ENCODE measurements at places on chromosomes 13 and 19.

GRCh38 chr13:71210861-71211260, 656.1 kb downstream of the DACH1 start:
- DNase-seq = no peak

GRCh38 chr19:15397236-15397635, 17.6 kb upstream of the AKAP8 start:
- no peak for DNase-seq

DNA sequence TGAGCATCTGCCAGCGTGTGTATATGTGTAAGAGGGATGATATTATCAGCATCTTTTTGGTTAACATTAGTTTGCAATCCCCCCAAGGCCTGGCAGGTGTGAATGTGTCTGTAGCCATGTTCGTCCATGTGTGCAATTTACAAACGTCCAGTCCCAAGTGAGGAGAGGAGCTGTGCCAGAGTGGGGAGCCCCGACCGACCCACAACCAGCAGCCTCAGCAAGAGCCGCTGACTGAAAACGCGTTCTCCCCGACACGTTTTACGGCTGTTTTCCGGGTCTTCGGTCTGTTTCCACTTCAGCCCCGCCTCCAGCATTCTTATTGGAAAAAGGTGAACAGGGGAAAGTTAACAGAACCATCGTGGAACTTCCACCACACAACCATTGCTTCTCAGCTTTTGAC, 119.1 kb upstream of the SOX1 start:
- no peak for DNase-seq

DNA sequence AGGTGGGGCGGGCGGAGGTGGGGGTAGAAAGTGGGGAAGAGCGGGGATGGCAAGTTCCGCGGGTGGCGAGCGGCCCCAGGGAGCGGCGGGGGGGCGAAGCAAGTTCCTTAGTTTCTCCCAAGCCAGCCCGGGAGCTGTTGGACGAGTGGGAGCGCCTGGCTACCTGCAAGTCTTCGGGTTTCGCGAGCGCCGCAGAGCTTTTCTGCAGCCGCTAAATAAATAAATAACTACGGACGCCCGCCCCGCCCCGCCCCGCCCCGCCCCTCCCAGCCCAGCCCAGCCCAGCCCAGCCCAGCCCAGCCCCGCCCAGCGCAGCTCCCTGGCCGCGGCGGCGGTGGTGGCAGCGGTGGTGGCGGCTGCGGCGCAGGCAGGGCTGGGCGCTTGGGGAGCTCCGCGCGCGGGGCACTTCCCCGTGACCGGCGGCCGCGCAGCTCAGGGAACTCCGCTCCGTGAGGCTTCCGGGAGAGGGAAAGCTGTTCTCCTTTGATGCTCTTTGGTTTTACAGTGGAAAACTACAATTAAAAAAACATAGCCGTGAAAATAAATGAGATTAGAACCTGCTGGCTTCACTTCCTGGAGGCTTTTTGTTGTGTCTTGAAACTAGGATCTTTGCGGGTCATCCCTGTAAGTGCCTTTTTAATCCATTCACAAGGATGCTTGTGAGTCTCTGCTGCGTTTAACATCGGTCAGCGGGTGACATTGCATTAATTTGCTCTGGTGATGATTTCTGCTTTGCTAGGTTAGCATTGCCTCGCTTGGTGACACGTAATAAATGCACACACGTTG, at the start of gene UBE2L5:
Gene UBE2L5 (plus strand): TSS at position 440 of the 786 bp plus-strand sequence. CDS start 5,498 bp downstream, outside the sequence.
- DNase-seq = peak; percentile 69

DNA sequence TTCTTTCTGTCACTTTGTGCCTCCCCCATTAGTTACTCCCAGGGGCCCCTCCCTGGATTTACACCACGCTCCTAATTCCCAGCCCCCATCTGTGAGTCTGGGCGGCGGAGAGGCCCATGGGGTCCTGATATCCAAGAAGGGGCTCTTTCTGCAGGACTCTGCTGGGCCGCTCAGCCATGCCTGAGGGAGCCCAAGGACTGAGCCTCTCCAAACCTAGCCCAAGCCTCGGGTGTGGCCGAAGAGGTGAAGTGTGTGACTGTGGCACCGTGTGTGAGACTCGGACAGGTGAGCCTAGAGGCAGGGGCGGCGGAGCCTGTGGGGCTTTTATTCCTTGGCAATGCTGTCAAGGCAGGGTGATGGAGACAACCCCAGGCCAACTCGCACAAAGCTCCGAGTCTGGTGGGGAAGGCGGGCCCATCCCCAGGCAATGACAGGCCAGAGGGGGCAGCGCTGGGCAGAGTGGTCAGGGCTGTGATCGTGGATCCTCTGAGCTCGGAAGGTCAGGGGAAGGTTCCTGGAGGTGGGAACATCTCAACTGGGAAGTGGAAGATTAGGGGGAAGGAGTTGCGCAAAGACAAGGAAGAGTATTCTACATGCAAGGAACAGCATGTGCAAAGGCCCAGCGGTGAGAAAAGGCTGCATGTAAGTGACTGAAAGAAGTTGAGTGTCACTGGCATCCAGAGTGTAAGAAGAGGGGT, 1.6 kb downstream of the PLEKHG2 start:
- DNase-seq = no peak

DNA sequence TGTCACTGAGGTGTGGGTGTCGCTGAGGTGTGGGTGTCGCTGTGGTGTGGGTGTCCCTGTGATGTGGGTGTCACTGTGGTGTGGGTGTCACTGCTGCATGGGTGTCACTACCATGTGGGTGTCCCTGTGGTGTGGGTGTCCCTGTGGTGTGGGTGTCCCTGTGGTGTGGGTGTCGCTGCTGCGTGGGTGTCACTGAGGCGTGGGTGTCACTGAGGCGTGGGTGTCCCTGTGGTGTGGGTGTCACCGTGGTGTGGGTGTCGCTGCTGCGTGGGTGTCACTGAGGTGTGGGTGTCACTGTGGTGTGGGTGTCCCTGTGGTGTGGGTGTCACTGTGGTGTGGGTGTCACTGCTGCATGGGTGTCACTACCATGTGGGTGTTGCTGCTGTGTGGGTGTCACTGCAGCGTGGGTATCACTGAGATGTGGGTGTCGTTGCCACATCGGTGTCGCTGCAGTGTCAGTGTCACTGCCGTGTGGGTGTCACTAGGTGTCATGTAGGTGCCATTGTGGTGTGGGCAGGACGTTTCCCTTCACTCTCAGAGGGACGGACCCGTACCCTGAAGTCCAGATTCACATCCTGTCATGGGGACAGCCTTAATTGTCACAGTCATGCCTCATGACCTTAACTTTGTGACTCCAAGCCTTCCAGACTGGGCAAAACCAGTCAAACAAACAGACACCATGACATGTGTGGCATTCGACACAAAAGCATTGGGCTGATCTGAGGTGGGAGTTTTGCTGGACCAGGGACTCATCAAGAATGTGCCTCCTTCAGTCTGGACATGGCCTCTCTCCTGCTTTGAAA, 12.7 kb upstream of the GAS6 start:
- no peak for DNase-seq

DNA sequence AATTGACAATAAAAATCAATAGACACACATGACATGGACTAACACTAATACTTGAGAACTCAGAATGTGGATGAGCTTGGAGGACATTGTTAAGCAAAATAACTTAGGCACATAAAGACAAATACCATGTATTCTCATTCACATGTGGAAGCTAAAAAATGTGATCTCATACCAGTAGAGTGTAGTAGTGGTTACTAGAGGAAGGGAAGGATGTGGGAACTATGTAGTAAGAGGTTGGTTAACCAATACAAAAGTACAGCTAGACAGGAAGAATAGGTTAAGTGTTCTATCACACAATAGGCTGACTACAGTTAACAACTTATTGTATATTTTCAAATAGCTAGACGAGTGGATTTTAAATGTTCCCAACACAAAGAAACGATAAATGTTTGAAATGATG, 415.8 kb upstream of the KLF12 start:
- peak; percentile 30 for DNase-seq

GRCh38 chr19:57171551-57172081, 4.3 kb upstream of the DUXA start:
- peak; percentile 42 for DNase-seq

- no peak for DNase-seq
These were observed 543.0 kb downstream of the IRS2 start for GRCh38 chr13:109243311-109243951.

DNA sequence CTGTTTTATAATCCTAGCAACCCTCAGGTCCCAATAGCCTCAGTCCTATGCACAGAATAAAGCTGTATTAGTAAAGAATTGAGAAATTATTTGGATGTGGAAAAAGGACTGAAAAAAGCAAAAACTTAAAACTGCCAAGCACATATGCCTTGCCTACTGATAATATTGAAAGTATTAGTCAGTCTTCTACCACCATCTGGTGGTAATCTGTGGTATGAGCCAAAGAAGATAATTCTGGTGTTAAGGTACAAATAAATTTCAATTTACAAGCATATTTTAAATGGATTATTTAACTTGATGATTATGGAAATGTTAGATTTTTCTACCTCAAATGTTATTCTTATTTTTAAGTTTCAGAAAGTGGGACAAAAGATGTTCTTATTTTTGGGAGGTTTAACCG, 460.3 kb upstream of the KLHL1 start:
- DNase-seq = no peak

DNA sequence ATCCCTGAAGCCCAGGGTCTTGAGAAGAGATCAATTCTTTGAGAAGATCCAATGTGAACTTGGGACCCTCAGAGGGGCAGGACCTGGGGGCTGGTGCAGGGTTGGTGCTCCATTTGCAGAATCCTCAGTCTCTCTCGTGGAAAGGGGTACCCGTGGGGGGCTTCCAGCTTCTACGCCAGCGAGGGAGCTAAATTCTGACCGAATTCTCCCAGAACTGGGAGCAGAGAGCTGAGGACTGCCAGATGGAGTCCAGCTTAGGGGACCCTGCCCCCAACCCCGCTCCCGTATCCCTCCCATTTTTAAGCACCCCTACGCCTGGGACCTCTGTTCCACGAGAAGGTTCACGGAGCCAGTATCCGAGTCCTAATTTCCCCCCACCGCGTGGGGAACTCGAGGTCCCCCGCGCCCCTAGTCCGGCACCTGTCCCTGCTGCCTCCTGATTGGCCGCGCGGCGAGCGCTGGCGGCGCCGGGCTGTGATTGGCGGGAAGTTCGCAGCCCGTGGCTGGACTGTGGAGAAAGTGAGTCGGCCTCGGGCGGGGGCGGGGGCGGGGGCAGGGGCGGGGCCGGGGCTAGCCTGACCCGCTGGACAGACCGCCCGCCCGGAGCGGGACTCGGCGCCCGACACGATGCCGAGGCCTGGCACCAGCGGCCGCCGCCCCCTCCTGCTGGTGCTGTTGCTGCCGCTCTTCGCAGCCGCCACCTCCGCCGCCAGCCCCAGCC, 4.4 kb upstream of the LTBP4 start:
- no peak for DNase-seq

DNA sequence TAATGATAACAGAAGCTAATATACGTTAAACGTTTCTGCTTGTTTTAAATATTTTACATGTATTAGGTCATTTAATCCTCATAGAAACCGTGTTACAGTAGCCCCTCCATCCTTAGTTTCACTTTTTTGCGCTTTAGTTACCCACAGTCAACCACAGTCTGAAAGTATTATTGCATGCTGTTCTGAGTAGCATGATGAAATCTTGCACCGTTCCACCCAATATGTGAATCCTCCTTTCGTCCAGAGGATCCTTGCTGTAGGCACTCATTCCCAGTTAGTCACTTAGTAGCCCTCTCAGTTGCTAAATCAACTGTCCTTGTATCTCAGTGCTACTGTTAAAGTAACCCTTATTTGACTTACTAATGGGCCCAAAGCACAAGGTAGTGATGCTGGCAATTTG, 257.8 kb downstream of the ENOX1 start:
- DNase-seq = no peak

DNA sequence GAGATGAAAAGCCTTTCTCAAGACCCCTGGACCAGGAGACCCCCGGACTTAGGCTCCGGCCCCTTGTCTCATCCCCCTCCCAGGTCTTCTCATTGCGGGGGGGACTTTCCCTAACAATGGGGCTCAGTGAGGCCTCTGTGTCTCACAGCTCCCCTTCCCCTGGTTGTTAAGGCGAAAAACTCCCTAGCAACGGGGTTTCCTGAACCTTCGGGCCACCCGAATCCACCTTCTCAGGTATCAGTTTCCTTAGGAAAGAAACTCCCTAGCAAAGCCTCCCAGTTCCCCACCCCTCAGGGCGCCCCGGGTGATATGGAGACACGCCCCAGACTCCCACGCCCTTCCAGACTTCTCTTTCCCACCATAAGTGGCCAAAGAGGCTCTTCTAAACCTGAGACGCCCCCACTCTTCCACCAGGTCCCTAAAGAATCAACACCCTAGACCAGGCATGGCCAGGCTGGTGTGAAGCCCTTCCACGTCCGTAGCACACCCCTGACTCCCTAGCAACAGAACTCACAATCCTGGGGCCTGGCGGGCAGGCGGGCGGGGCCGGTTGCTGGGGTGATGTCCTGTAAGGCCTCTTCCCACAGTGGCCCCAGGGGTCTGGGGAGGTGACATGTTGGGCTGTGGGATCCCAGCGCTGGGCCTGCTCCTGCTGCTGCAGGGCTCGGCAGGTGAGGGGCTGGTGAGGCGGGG, at the start of gene TMEM190:
Gene TMEM190 (plus strand): TSS at position 586 of the 693 bp plus-strand sequence. CDS start 28 bp downstream, at position 614.
- DNase-seq = no peak

DNA sequence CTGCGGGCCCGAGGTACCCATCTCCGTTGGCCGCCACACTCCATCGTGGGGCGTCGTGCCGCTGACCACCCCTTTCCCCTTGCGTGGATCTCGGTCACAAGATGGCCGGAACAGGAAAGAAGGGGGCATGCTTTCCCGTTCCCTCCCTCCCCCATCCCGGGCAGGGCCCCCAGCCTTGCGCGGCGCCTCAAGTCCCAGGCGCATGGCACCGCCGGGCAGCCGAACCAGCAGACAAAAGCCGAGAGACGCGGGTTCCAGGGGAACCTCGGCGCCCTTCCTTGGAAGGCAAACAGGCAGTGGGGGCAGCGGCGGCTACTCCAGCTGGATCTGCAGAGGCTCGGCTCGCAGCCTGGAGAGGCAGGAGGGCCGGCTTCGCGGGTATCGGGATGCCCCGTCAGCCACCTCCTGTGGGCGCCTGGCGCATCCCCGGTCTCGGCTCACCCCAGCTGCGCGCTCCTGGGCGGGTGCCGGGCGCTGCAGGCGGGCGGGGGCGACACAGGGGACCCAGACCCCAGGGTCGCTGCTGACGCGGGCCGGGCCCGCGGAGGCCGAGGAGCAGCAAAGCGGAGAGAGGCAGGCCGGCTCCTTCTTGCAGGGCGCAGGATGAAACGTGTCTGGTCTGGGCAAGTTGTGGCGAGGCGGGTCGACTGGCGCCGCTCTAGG, 439 bp downstream of the DZIP1 start:
- no peak for DNase-seq

GRCh38 chr13:106376401-106377112, 158.9 kb downstream of the EFNB2 start:
- no peak for DNase-seq

- peak; percentile 22 for DNase-seq
These were observed 64.6 kb upstream of the RAP2A start for GRCh38 chr13:97369261-97369893.

Measured in central memory CD4-positive, alpha-beta T cell (primary cell).